ENCODE measurements at places on chromosomes 11 and 22. TPM values are rescaled to one million over a fixed set of nuclear protein-coding genes. Genes with fewer than 3 reads are reported as not detected.

SHANK2 gene
- total RNA-seq: not detected

DNA sequence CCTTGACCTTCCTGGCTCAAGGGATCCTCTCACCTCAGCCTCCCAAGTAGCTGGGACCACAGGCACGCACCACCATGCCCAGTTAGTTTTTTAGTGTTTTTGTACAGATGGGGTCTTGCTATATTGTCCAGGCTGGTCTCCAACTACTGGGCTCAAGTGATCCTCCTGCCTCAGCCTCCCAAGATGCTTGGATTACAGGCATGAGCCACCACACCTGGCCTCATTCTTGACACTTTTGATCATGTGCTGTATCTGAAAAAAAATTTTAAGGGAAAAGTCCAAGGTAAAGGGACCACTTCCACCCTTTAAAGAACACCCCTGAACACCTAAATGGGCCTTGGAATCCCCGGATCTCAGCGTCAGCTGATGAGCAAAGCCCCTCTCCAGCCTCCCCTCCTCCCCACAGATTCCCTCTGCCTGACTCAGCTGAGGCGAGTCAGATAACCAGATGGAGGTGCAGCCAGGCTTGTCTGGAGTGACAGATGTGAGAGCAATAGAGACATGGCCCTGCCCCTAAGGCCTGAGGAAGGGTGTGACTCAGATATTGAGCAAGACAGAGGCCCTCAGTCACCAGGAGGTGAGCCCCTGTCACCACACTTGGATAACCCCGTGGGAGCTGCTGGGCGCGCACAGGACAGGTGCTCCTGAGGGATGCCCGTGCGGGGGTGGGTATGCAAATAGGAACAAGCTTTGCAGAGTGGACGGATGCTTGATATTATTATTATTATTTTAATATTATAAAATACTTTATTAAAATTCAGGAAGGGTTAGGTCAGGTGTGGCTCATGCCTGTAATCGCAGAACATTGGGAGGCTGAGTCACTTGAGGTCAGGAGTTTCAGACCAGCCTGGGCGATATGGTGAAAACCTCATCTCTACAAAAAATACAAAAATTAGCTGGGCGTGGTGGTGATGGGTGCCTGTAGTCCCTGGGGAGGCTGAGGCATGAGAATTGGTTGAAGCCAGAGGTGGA is 5.0 kb upstream of the CCDC88B start:
- H3K27me3 ChIP-seq: no peaks in the 10 kb centered on the region
- DNase-seq: peak; percentile 81
- H3K4me1 ChIP-seq: no peaks in the 10 kb centered on the region
- H3K4me3 ChIP-seq: no peak overlapping the region

- H3K27me3 ChIP-seq: peaks cover 33% of the 10 kb centered on the region
- no peaks in the 10 kb centered on the region for H3K4me1 ChIP-seq
- no peak overlapping the region for H3K4me3 ChIP-seq
- DNase-seq: no peak
- no peak overlapping the region for H3K27ac ChIP-seq
- H3K36me3 ChIP-seq: no peaks in the 10 kb centered on the region
These were observed 15.9 kb upstream of the APOBEC3A start for GRCh38 chr22:38941488-38941987.

DNA sequence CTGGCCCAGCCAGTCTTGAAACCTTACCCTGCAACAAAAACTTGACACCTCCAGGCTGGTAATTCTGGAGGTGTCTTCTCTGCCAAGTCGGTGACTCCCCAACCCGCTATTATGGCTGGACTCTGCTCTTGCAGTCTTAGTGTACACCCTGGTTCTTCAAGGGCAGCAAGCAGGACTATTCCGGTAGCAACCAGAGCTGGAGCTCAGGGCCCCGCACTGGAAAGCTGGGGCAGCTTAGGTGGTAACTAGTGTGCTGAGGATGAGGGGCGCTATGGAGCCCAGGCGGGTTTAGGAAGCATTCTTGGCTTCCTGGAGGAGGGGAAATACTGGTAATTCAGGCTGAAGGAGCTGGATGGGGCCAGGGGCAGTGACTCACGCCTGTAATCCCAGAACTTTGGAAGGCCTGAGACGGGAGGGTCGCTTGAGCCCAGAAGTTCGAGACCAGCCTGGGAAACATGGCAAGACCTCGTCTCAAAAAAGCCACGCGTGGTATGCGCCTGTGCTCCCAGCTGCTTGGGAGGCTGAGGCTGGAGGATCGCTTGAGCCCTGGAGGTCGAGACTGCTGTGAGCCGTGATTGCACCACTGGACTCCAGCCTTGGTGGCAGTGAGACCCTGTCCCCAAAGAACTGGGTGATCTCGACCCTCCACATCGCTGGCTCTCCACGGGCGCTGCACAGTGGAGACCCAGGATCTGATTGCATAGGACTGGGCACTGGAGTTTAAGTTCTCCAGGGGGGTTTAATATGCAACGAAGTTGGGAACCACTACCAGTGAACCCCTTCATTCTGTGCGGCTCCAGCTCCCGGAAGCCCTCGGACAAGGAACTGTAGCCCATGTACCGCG is 10.6 kb upstream of the AIFM3 start:
- peak overlapping the region; percentile 16 for H3K27ac ChIP-seq
- DNase-seq: no peak
- peak overlapping the region; percentile 58 for H3K4me3 ChIP-seq
- peaks cover 9% of the 10 kb centered on the region for H3K36me3 ChIP-seq
- H3K4me1 ChIP-seq: peaks cover 46% of the 10 kb centered on the region

DNA sequence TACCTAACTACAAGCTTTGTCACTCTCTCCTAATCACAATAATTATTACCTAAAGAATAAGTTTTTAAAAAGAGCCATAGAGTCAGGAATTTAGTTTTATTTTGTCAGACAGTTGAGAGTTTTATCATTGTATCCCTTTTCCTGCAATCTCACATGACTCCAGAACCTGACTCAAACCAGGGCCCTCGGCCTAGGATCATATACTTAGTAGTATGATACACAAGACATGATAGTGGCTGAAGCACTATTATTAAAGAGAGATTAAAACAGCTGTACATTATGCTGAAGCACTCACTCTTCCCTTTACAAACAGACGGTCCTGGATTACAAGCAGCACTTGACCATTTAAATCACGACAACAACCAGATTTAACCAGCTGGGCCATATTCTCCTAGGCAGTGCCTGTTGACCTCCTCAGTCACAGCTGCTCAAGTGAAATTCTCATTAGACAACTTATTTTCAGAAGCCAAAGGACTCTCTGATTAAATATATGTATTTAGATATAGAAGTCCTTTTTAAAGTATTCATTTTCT is 44.0 kb downstream of the SOX6 start:
- DNase-seq: no peak
- H3K4me1 ChIP-seq: peaks cover 12% of the 10 kb centered on the region
- H3K36me3 ChIP-seq: no peaks in the 10 kb centered on the region

DNA sequence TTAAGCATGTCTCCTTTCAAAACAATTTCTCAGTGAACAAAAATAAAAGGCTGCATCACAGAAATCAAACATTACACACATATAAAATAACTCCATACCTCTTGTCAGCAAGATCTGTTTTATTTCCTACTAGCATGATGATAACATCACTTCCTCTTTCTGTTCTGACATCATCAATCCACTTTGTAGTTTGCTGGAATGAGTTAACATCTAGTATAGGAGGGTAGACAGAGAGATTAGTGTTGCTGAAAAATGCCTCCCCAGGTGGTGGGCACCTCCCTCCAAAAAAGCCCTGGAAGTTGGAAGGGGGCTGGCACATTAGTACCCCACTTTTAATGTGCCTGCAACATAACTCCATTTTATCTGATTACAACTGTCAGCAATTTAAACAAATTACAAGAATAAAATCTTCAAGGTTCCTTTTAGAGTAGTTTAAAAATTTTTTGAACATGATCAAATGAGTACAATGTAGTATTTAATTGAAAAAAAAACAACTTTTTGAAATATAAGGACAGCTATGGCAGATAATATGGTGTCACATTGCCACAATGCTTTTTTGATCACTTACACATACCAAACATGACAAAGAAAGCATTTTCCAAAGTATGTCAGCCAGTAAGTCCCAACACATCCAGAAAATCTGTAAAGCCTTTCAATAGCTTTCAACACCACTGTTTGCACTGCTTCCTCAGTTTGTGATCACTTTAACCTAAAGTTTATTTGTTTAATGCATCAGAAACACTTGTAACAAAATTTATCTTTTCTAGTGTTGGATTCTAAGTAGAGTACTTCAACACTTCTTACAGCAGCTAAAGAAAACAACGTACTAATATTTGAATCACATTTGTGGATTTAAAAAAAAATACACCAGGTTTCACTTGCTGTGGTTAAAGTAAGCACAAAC is 44.5 kb downstream of the RAB6A start:
- DNase-seq: no peak
- H3K36me3 ChIP-seq: peaks cover 24% of the 10 kb centered on the region
- H3K4me3 ChIP-seq: no peak overlapping the region
- H3K27me3 ChIP-seq: no peaks in the 10 kb centered on the region
- no peak overlapping the region for H3K27ac ChIP-seq

CSKMT gene
- total RNA-seq: 3.8 TPM

DNA sequence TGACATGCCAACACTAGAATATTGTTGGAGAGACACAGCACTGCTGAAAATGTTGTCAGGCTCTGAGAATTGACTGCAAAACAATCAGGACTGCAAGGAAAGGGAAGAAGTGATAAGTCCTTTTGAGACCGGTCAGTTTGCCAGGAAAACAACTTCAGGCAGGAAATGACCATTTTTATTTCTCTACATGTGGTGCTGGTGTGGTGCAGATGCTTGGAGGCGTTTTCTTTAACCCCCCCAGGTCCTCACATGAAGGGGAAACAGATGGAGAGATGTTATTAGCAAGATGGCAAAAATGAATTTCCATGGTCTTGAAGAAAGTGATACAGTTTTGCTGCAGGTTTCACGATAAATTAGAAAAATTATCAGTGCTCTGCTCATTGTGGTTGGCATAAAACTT is 5.7 kb downstream of the AP2A2 start:
- no peaks in the 10 kb centered on the region for H3K27me3 ChIP-seq
- no peak overlapping the region for H3K4me3 ChIP-seq
- no peak for DNase-seq
- no peaks in the 10 kb centered on the region for H3K36me3 ChIP-seq
- peaks cover 34% of the 10 kb centered on the region for H3K4me1 ChIP-seq

RIC3 gene
- 7.1 TPM for total RNA-seq

- no peak for DNase-seq
- H3K36me3 ChIP-seq: no peaks in the 10 kb centered on the region
- H3K27ac ChIP-seq: no peak overlapping the region
- H3K4me1 ChIP-seq: peaks cover 7% of the 10 kb centered on the region
These were observed 2.4 kb upstream of the DENND6B start for GRCh38 chr22:50329236-50329635.

CD3D gene
- total RNA-seq: not detected

SLC6A5 gene
- not detected for total RNA-seq

DNA sequence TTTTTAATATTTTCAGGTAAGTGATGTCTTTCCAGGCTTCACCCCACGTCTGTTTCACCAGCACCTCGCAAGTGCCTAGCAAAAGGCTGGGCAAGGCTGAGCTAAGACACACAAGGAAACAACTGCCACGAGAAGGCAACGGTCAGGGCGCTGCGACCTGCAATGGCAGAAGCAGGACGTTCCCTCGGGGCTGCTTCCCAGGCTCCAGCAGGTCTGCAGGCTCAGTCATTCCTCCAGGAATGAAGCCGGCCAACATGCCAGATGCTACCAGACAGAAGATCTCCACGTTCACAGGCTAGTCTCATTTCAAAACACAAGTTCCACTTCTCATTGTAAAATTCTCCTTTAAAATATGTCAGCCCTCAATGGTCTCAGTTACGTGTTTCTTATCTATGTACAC is 45.5 kb downstream of the CELSR1 start:
- no peaks in the 10 kb centered on the region for H3K27me3 ChIP-seq
- no peak overlapping the region for H3K27ac ChIP-seq
- no peaks in the 10 kb centered on the region for H3K4me1 ChIP-seq
- DNase-seq: no peak

- H3K36me3 ChIP-seq: no peaks in the 10 kb centered on the region
- H3K4me3 ChIP-seq: no peak overlapping the region
- no peak overlapping the region for H3K27ac ChIP-seq
These were observed 32.4 kb downstream of the CNTF start for GRCh38 chr11:58654908-58655296.

GRCh38 chr22:44145544-44145943 is 35.2 kb upstream of the PARVG start:
- DNase-seq: no peak
- H3K27me3 ChIP-seq: no peaks in the 10 kb centered on the region
- H3K4me1 ChIP-seq: peaks cover 3% of the 10 kb centered on the region

- peaks cover 12% of the 10 kb centered on the region for H3K4me1 ChIP-seq
- no peak for DNase-seq
- no peaks in the 10 kb centered on the region for H3K27me3 ChIP-seq
- H3K4me3 ChIP-seq: no peak overlapping the region
- H3K36me3 ChIP-seq: no peaks in the 10 kb centered on the region
These were observed 78.7 kb upstream of the GRAMD1B start for GRCh38 chr11:123351375-123351774.

GRCh38 chr11:9951807-9952206 is 287.9 kb downstream of the SWAP70 start:
- no peaks in the 10 kb centered on the region for H3K27me3 ChIP-seq
- H3K36me3 ChIP-seq: no peaks in the 10 kb centered on the region
- no peaks in the 10 kb centered on the region for H3K4me1 ChIP-seq
- DNase-seq: no peak
- H3K27ac ChIP-seq: peak overlapping the region; percentile 8

CCDC188 gene
- not detected for total RNA-seq

ACO2 gene
- total RNA-seq: 763 TPM

GLB1L3 gene
- total RNA-seq: not detected

- peak; percentile 17 for DNase-seq
- peak overlapping the region; percentile 98 for H3K27ac ChIP-seq
- H3K4me3 ChIP-seq: peak overlapping the region; percentile 45
- no peaks in the 10 kb centered on the region for H3K36me3 ChIP-seq
- no peaks in the 10 kb centered on the region for H3K27me3 ChIP-seq
These were observed 11.7 kb upstream of the C1QTNF6 start for GRCh38 chr22:37199760-37200108.

MAP6 gene
- total RNA-seq: not detected

DNA sequence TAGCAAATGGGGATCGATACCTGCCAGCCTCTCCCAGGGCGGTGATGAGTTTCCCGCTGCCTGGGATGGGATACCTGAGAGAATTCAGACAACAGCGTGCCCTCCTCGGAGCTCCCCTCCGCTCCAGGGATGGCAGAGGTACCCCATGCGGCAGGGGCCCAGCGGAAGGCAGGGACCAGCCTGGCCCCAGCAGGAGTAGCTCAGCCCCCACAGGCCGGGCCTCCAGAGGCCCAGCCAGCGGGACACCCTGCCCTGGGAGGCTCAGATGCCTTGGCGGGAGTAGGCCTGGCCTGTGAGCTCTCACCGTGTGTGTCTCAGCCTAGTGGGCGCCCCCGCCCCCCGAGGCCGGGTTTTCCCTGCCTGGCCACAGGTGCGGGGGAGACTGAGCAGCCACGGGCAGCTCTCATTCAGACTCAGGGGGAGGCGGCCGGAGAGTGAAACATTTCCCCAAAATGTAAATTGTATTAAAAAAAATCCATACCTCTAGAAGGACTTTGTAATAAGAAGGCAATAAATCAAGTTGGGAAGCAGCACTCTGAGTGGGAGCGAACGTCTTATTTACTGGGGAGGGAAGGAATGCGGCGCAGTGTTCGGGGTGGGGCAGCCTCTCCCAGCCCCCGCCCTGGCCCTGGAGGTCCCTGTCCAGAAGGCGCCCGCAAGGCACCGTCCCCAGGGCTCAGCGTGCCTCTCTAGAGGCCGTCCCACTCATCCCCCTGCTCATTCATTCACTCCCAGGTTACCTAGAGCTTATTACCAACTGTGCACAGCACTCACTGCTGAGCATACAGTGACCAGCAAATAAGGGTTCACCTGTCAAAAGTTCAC is 888.0 kb downstream of the BRD1 start:
- no peak overlapping the region for H3K4me3 ChIP-seq
- H3K27me3 ChIP-seq: no peaks in the 10 kb centered on the region
- DNase-seq: no peak
- H3K4me1 ChIP-seq: no peaks in the 10 kb centered on the region
- H3K36me3 ChIP-seq: no peaks in the 10 kb centered on the region
- no peak overlapping the region for H3K27ac ChIP-seq
